T-helper 2 cell (primary cell): ENCODE measurements at places on chromosomes 12 and 14.

- no peak for DNase-seq
These were observed 183.0 kb downstream of the PAX9 start for GRCh38 chr14:36844443-36845195.

- DNase-seq = no peak
These were observed 36.4 kb downstream of the PKP2 start for GRCh38 chr12:32860192-32860591.

DNA sequence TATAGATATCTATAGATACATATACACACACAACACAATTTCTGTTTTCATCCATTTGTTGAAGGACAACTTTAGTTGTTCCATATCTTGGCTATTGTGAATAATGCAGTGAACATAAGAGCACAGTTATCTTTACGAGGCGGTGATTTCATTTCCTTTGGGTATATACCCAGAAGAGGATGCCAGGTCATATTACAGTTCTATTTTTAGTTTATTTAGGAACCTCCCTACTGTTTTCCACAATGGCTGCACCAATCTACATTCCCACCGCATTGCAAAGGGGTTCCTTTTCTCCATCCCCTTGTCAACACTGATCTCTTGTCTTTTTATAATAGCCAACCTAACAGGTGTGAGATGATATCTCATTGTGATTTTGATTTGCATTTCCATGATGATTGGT, 143.4 kb upstream of the ARHGAP5 start:
- no peak for DNase-seq

GRCh38 chr14:56112781-56113180, 5.4 kb upstream of the PELI2 start:
- no peak for DNase-seq

DNA sequence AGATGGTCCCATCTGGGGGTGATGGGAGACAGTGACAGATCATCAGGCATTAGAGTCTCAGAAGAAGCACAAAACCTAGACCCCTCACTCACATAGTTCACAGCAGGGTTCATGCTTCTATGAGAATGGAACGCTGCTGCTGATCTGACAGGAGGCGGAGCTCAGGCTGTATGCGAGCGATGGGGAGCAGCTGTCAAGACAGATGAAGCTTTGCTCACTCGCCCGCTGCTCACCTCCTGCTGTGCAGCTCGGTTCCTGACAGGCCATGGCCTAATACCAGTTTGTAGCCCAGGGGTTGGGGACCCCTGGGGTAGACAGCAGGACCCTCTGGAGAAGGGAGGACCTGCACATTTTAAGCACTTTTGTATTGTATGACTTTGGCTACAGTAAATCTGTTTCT, 111.2 kb downstream of the LGMN start:
- DNase-seq = no peak

GRCh38 chr12:27179400-27180214, 64.5 kb upstream of the STK38L start:
- no peak for DNase-seq

- DNase-seq = no peak
These were observed 316.9 kb upstream of the E2F7 start for GRCh38 chr12:77382096-77382742.

- no peak for DNase-seq
These were observed 76.1 kb downstream of the TSHR start for GRCh38 chr14:81031488-81031887.

DNA sequence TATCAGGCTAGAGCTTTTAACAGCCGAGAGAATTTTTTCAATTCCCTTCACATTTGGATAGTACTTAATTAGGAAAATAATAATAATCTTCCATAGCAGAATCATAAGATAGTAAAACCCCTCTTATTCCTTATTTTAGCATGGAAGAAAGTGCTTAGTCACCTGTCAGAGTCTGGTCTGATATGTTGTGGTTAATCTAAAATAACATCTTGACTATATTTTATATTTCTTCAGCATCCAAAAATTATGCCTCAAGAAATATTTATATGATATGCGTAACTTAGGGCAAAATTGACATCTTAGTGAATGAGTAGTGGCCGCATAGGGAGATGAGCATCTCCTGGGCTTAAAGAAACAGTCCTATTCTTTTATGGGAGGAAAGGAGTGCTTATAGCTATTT, 12.8 kb downstream of the CHURC1 start:
- DNase-seq = no peak

- DNase-seq = no peak
These were observed 6.5 kb downstream of the RNASE7 start for GRCh38 chr14:21048638-21049037.

DNA sequence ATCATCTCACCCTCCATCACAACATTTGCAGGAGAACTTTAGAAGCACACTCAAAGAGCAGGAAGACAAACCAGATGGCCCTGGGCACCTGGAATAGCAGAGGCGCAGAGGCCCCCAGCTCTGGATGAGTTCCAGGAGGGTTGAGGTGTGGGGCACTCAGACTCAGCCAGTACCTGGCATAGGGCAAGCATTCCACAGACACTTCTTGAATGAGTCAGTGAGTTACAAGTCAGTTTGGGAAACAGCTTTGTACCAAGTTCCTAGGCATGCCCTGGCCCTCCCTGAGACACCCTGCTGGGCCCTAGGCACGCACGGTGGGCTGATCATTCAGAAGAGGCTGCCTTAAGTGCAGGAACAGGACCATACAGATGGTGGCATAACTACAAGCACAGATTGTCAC, 54.3 kb downstream of the MAP3K9 start:
- DNase-seq = no peak

GRCh38 chr12:70590051-70590450, 47.2 kb downstream of the PTPRB start:
- no peak for DNase-seq

DNA sequence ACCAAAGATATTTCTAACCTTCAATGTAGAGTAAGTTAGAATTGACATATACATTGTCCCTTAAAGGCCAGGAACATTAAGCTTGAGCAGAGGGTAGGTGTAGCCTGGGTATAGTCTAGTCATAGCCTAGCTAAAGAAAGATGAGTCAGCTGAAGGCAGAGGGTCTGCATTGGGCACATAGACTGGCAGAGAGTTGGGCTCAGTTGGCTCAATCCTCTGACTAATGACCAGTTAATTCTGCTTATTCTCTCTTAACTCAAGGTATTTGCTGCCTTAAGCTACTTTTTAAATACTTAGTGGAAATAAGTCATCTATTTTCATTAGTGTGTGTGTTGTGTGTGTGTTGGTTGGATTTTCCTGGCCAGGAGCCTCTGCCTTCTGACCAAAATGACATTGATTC, 467.1 kb downstream of the RAD51B start:
- no peak for DNase-seq

- DNase-seq = no peak
These were observed 25.4 kb upstream of the PELI2 start for GRCh38 chr14:56092763-56093162.

DNA sequence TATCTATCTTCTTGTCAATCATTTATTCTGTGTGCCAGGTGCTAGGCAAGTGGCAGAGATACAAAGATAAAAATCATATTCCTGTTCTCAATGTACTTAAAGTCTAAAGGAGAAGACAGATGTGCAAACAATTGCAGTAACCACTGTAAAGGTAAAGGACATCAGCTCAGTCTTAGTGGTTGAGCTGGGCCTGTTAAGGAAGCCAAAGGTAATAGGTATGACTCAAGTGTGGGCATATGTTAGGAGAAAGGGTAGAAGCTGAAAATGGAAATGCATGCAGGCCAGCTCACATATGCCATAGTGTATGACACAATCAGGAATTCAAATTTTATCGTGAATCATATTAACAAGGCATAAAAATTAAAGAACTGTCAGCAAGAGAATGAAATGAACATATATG, 49.8 kb downstream of the FAR2 start:
- no peak for DNase-seq

GRCh38 chr12:124884587-124885438, 21.1 kb upstream of the SCARB1 start:
- DNase-seq = no peak

DNA sequence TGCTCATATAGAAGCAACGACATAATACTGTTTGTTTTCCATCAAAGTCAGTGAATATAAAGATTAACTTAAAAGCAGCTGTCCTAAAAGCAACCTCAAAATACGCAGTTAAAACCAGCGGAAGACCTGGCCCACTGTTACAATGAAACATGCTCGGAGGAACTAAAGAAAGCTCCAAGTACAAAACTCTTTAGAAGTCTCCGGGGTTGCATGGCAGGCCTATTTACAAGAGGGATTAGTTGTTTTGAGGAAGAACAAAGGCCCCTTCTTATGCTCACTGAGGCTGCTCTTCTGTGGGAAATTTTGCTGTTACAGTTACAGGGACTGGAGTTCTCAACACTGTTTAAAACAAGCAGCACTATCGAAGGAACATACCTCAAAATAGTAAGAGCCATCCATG, 75.9 kb upstream of the C12orf71 start:
- DNase-seq = no peak
